ENCODE measurements at places on chromosomes 7 and 10.

- DNase-seq, result no peak
Observed at GRCh38 chr10:97224483-97225435, 39.0 kb upstream of the SLIT1 start.

GRCh38 chr10:63262430-63263073, 129.4 kb downstream of the NRBF2 start:
- no peak for DNase-seq

DNA sequence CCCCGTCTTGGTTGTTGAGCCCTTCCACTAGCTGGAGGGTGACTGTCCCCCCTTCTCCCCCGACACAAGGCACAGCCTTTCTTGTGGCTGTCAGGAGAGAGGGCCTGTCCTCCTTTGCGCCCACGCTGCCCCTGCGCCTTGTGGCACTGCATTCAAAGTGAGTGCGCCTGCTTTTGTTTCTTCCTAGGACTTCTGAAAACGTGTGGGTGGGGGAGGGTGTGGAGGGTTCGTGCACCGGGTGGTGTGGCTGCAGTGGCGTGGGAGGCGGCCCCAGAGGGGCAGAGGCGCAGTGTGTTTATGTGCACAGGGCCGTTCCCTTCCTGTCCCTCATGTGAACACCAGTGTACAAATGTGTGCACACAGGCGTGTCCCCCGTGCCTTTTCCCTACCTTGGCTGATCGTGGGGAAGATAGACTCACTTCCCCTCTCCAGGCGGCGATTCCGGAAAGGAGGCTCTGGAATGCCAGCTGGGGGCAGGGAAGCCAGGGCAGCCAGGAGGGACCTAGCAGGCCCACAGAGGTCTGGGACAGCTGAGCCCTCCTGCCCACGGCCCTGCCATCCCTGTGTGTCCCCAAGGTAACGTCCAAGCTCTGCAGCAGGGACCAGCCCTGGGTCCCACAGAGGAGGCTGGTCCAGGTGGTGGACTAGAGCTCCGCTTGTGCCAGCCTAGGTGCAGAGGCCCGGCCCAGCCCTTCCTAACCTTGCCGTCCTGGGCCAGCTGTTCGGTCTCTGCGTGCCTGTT, 88.8 kb downstream of the LHPP start:
- no peak for DNase-seq

- no peak for DNase-seq
Observed at GRCh38 chr7:94671444-94672235, 15.7 kb upstream of the SGCE start.

- no peak for DNase-seq
Observed at GRCh38 chr7:132145466-132145865, 430.8 kb downstream of the PLXNA4 start.

DNA sequence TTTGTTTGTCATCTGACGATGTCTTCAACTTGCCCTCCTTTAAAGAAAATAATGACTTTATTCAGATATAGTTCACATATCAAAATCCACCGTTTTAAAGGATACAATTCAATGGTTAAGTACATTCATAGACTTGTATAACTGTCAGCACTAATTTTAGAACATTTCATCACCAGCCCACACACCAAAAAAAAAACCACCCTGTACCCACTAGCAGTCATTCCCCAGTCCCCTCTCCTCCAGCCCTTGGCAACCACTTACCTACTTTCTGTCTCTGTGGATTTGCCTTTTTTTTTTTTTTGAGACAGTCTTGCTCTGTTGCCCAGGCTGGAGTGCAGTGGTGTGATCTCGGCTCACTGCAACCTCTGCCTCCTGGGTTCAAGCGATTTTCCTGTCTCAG, 5.3 kb upstream of the HILPDA start:
- DNase-seq, result no peak

DNA sequence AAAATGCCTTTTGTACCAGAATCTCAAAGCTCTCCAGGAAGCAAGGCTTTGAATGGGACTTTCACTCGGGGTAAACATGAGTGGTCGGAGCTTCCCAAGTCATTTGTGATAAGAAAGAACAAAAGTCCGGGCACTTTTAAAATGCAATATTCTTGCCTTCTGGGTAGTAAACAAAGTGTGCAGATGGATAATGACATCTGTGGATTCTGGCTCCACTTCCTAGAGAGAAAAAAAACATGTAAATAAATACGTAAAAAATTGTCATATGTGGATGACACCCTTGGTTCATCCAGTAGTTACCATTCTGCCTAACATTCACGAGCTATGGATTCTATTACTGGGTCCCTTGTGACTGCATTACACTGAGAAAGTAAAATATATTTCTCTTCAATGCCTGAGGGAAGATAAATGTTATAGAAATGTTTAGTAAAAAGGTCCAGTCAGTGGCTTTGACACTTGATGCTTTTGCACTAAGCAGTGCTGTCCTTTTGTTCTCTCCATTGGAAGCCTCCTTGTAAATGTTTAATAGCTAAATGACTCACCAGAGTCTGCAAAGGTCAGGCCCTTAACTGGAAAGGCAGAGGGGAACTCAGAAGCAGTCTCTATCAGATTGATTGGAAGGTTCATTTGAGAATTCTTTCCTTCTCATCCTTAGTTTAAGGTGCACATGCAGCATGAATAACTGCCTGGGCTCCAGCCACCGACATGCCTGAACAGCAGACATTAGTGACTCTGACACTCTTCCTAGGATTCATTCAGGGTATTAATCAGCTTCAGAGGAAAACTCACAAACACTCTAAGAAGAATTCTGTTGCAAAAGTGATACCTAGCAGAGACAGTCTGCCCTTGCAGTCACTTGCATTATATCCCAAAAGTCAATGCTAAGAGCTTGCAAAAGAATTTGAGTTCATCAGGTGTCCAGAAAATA, 11.7 kb upstream of the EDRF1 start:
- DNase-seq, result no peak

- no peak for DNase-seq
Observed at GRCh38 chr10:116870949-116871348, 21.6 kb downstream of the ENO4 start.

DNA sequence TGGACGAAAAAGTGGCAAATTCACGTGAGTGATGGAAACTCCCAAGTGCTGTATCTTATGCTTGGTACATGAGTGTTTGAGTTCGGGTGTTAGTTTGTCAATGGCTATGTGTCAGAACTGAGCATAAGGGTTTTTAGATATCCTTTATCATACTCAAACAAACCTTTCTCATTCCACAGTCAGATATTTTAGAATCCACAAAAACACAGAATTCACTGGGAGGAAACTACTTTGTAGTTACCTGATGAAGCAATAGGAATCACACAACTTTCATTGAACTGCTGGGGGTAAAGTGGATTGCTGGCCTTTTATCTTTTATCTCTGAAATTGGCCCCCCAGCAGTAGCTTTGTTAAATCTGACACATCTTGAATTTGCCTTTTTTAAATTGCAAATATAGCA, 64.0 kb downstream of the DKK1 start:
- no peak for DNase-seq

- DNase-seq, result no peak
Observed at GRCh38 chr7:143343596-143343995, 18.9 kb downstream of the FAM131B start.

Measured in liver (tissue), 10 donors.